ENCODE measurements at places on chromosomes 3 and 15.

DNA sequence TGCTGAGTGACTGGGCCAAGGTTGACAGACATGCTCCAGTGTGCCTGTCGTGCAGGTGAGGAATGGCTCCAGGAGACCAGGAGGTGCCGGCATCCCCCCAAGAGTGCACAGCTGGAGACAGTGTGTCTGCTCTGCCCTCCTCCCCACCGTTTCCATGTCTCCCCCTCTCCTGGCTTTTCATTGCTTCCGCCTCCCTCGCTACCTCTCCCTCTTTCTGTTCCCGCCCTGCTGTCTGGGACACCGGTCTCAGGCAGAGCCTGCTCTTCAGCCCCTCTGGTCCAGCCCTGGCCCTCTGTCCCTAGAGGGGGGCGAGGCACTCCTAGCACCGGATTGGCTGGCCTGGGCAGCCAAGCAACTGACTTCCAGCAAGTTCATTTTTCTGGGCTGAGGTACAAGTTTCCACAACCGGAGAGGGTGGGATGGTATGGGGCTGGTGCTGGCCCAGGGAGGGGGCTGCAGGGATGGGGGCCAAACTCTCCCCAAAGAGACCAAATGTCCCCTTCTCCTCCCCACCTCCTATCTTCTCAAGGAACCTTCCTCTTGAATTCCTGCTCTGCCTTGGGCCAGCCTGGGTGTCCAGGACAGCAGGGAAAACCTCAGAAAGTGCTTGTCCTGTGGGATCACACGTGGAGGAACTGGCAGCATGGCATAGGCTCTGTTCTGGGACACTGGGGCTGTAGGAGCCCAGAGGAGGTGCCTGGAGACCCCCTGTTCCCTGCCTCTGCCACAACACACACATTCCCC is 32.6 kb downstream of the PRKCD start:
- DNase-seq = peak; percentile 77

GRCh38 chr3:7607676-7608075 is 746.8 kb downstream of the GRM7 start:
- no peak for DNase-seq

DNA sequence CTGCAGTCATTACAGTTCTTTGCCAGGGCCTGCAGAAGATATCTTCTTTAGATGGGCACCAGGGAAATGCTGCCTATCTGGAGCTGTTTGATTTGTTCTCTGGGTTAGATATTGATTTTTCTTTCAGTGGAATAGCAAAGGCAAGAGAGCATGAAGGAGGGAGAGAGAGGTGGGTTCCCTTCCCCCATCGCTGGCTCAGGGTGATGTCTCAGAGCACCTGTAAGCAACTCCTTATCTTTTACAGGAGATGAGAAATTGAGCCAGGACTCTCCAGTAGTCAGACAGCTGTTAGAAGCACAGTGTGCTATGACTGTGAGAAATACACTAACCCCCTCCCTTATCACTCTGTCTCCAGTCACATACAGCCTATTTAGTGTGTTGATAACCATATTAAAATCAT is 89.3 kb upstream of the SLC24A5 start:
- no peak for DNase-seq

DNA sequence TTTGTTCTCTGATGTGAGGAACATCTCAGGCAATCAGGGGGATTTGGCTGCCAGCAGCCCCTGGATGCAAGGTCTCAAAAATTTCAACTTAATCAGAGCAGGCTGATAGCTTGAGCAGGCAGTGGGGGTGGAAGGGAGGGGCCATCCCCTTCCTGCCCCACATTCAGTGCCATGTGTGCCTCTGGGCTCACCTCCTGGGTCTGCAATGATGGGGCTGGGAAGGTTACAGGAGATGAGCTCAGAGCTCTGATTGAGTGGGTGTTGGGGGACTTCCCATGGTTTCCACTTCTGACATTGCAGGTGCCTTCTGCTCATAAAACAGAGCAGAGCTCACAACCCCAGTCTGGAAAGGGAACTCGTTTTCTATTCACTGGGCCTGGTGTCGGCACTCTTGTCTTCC is 37.0 kb downstream of the PARP16 start:
- DNase-seq = no peak

GRCh38 chr3:732326-732928 is 360.4 kb upstream of the CNTN6 start:
- no peak for DNase-seq

GRCh38 chr3:116445990-116446389 is 703 bp upstream of the LSAMP start:
- no peak for DNase-seq

DNA sequence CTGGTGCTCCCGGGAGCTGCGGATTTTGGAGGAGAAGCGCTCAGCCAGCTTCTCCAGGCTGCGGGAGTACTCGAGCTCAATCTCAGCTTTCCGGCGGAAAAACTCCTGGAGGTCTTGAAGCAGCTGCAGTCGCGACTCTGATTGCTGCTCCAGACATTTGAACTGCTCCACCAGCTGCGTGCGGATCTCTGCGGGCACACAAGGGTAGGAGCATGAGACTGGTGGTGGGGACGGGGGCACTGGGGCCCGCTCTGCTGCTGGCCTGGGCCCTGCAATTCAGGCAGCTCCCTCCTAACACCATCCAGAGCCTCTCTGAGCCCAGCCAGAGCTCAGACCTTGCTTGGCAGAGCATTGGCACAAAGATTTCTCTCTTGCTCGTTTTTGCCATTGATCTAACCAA is 124.7 kb downstream of the SRGAP3 start:
- DNase-seq = no peak

- no peak for DNase-seq
Measured at GRCh38 chr3:9108876-9109567, 140.4 kb downstream of the SRGAP3 start.

All from left hindlimb (tissue), 1 donor.